ENCODE measurements at places on chromosomes 2 and 18.

DNA sequence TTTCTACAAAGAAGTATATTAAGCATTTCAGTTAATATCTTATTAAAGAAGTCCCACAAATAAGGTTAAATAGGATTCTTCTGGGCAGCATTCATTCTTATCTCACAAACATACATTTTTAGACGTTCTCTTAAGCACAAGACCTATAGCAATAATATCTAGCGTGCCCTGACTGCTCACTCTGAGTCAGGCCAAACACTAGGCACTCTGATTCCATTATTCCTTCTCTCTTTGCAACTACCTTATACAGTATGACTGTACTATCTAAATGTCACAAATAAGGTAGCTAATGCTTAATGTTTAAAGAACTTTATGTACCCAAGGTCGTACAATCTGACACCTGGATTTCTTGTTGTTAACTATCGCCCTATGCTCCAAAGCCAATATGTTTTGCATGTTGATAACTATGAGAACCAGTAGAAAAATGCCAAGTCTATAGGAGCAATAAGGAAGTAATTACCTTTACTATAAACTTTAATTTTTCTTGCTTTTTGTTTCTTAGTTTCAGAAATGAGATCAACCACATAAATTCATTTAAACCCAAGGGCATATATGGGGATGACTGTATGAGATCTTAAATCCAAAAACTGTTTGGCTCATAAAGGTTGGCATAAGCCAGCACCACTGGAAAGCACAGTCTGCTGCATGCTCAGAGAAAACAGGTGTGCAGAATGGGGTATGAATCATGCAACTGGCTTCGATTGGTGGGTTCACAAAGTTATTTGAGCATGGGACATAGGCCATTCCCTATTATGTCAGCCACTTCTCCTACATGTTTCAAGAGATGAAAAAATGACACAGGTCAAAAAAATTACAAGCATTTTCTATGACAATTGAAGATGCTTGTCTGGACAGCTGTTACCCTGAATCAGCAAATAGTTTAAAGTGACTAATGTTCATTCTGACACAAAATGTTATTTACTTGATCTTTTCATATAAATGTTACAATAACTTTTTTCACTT is 352.0 kb downstream of the IRS1 start:
- DNase-seq = no peak

DNA sequence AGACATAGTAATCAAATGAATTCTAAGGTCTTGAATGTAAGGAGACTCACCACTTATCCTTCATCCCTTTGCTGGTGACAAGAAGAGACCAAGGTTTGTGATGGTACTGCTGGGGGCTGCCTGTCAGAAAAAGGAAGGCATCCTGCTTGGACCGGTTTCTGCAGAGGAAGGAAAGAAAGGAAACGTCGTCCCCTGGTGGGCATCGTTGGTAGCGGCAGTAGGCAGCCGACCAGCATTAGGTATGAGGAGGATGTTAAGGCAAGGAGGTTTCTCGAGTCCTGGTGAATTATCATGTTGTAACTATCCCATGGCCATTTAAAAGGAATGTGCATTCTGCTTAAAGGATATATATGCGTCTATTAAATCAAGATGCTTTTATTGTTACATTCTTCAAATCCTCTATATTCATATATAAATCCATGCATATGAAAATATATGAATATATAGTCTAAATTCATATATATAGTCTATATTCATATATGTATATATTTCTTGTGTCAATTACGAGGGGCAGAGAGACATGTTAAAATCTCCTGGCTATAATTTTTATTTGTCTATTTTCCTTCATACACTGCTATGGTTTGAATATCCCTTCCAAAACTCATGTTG is 94.4 kb upstream of the TGFA start:
- DNase-seq = peak; percentile 22

DNA sequence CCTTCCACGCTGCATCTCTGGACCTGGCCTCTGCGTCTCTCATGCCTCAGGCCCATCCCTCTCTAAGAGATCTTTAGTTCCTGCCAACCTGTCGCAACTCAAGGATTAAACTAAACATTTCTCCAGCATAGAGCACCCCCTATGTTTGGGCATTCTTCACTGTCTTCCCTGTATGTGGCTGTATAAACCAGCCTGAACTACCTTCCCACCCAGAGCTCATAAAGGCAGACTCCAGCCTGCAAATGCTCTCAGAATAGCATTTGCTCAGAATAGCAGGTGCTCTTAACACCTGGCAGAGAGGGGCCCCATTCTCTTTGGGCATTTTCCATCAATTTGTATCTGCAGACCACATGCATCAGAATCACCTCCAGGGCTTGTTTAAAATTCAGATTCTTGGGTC is 83.4 kb downstream of the EHD3 start:
- no peak for DNase-seq

DNA sequence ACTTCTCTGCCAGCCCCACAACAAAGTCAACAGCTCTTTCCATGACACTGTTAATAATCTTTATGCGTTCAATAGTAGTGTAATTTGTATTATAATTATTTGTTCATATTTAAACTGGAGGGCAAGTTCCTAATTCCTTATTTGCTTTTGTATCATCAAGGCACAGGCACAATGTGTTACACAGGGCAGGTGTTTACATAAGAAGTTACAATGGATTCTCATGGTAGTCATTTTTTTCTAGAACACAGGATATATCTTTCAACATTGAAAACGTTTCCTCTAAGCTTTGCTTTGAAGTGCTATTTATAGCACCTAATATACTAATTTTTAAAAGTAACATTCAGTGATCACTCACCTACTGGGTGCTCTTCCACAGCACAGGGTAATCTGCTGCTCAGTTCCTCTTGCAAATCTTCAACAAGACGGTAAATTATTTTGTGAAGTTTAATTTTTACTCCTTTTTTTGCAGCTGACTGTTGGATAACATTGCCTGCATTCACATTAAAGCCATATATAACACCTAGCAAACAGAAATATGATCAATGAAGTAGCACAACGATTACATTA is 7.3 kb downstream of the RPS27A start:
- no peak for DNase-seq

DNA sequence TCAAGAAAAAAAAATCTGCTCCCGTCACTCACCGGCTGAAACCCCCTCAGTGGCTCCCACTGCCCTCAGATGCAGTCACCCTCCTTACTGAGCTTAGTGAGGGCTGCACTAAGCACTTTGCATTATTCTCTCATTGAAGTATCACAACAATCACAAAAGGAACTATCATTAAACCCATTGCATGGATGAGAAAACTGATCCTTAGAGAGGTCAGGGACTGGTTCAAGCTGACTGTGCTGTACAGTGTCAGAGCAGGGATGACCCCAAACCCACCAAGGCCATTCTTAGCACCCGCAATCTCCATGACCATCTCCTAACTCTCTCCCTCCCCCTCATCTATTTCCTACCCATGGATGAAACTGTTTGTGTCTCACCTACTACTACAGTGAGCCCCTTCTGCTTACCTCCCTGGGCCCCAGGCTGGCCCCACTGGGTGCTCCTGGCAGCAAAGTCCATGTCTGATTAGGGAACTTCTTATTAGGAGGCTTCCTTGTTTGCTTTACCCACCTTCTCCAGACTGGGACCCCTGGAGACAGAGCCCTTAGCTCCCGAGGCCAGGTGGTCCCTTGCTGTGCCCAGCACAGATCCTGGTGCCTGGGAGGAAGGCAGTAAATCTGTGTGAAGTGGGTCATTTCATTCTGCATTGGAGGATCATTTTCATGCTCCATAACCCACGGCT is 139.3 kb upstream of the ID2 start:
- no peak for DNase-seq
